ENCODE measurements at places on chromosomes 13 and 19. TPM values are rescaled to one million over a fixed set of nuclear protein-coding genes. Genes with fewer than 3 reads are reported as not detected.

The CEBPA gene
- total RNA-seq = 0.80 TPM

The ARHGEF18 gene
- 42.6 TPM for total RNA-seq

The COMMD6 gene
- total RNA-seq = 102 TPM

The FLT1 gene
- total RNA-seq = 2.5 TPM

The KIR2DL3 gene
- 0.57 TPM for total RNA-seq

The GTF2F1 gene
- 61.5 TPM for total RNA-seq

The RASL11A gene
- total RNA-seq = 2.7 TPM

The C1QTNF9B gene
- total RNA-seq = not detected

The GPC6 gene
- not detected for total RNA-seq

The MYBPC2 gene
- total RNA-seq = 0.04 TPM

The CLIP3 gene
- 0.06 TPM for total RNA-seq

The ZNF90 gene
- total RNA-seq = 16.7 TPM

The TMEM145 gene
- total RNA-seq = 0.34 TPM

The OR10H1 gene
- total RNA-seq = not detected

The RNF225 gene
- 0.80 TPM for total RNA-seq

The ETV2 gene
- 2.0 TPM for total RNA-seq

The FGF9 gene
- 1.7 TPM for total RNA-seq

The FCAR gene
- total RNA-seq = not detected

The ZNF285 gene
- 0.69 TPM for total RNA-seq

The SLC25A42 gene
- 12.2 TPM for total RNA-seq

The YJEFN3 gene
- 8.8 TPM for total RNA-seq

The EBI3 gene
- 8.4 TPM for total RNA-seq

The KIR3DL1 gene
- total RNA-seq = 0.38 TPM

The CARM1 gene
- total RNA-seq = 85.1 TPM

The OCEL1 gene
- 20.4 TPM for total RNA-seq

The DLEU7 gene
- total RNA-seq = not detected

The CEACAM3 gene
- total RNA-seq = not detected

The LHB gene
- not detected for total RNA-seq

The NOTCH3 gene
- total RNA-seq = not detected

The LILRA1 gene
- total RNA-seq = not detected

The ZNF99 gene
- total RNA-seq = not detected

The SLC7A10 gene
- not detected for total RNA-seq

The PRR19 gene
- total RNA-seq = 1.2 TPM

The FOXO1 gene
- total RNA-seq = 26.9 TPM

The MYH14 gene
- not detected for total RNA-seq

The ICAM1 gene
- total RNA-seq = 57.8 TPM

The ADGRE3 gene
- total RNA-seq = not detected

The IFNL1 gene
- total RNA-seq = not detected

The ZNF14 gene
- total RNA-seq = 5.7 TPM
